ENCODE measurements at places on chromosomes 11 and 22. TPM values are rescaled to one million over a fixed set of nuclear protein-coding genes. Genes with fewer than 3 reads are reported as not detected.

- DNase-seq = no peak
Measured at GRCh38 chr11:65855927-65856363, 2.0 kb downstream of the CFL1 start.

GRCh38 chr11:90246468-90246867 lies 23.6 kb upstream of the CHORDC1 start:
- DNase-seq = no peak

- DNase-seq = peak; percentile 48
Measured at GRCh38 chr11:6365659-6366058, 24.6 kb upstream of the SMPD1 start.

DNA sequence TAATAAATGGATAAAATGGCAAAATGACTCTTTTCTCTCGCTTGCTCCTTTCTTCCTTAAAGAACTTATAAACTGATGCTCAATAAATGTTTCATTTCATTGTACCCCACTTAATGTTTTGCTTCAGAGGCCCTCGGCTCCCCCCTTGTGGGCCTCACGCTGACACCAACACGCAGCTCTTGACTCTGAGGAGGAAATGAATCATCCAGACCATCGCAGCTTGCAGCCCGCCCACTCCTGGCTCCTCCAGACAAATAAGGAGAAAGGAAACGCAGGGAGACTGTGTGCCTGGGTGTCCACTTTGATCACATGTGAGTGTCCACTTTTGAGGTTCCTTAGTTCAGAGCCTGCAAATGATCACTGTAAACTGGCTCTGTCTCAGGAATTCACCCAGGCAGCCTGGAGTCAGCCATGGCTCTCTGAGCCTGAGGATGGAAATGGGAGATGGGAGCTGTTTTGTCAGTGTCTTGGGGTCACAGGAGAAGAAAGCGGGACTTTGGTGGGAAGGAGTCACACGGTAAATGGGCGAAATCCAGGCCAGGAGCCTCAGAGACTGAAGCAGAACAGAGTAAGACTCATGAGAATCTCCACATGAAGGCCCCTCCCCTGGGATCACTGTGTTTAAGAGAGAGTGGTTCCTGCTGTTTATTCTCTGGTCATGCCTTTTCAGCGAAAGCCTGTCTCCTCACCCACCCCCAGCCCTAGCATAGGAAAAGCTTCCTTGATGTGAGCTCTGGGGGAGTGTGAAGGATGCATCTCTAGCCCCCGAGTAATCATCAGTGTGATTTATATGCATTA lies 96.5 kb downstream of the CWC15 start:
- peak; percentile 94 for DNase-seq

DNA sequence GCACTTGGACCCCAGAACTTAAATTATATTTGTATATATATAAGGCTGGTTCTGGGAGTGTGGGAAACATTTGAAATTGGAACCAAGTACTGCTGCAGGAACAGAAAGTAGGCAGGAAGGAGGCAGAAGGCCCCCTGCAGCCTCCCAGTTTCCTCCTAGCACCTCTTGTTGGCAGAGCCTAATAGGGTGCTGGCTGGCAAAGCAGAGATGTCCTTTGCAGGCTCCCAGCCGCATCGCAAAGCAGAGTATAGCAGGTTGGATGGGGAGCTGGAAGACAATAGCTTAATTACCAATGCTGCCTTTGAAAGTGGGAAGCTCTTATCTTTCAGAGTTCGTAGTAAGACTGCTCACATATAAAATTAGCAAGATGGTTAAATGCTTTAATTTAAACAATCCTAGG lies 370.8 kb upstream of the C11orf87 start:
- DNase-seq = no peak

DNA sequence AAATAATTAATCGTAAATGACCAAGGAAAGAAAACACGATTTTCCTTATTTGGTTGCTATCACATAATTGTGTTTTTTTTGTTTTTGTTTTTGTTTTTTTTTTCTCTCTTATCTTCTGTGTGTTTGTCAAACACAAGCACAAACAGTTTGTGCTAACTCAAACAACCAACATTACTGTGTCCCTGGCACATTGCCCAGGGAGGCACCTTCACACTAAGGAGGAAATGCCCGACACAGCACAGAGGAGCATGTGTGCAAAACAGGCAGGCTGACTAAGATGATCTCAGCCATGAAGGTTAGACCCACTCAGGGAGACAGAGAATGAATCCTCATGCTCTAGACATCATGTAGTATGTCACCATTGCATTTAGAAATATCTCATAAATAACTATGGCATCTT lies 130.1 kb downstream of the SOX6 start:
- DNase-seq = peak; percentile 83

- DNase-seq = no peak
Measured at GRCh38 chr11:66850588-66851238, 6.2 kb upstream of the LRFN4 start.

DNA sequence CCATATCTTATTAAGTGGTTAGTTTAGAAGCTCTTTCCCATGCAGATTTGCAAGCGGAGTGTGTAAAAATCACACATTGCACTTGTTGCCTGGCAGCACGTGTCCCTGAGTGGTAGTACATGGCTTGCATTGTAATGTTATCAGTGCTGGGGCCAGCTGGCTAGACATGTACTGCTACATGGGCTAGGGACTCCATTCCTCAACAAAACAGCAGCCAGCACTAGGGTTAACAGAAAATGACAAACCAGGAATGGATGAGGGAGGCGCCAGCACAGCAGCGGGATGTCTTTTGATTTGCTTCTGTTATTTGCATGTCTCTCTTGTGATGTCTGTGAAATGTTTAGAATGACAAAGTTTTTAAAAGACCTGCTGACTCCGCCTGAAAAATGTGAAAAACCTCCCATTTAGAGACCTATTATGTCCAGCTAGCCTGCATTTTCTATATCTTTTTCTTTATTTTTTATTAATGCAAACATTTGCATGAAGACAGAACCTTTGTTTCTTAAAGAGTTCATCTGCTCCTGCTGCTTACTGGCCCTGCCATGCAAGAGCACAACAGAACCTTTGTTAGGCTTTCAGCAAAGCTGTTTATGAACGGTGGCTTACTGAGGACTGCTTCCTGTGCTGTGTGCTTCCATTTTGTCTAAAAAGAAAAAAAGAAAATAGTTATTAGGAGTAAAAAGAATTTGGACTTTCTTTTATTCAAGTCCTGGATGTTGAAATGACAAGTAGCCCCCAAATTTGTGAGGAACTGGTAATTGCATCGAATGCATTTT lies 40.7 kb downstream of the CSTPP1 start:
- no peak for DNase-seq

GRCh38 chr11:44519989-44520737 lies 45.3 kb upstream of the CD82 start:
- no peak for DNase-seq

GRCh38 chr11:96664110-96664509 lies 274.3 kb downstream of the JRKL start:
- DNase-seq = no peak

DNA sequence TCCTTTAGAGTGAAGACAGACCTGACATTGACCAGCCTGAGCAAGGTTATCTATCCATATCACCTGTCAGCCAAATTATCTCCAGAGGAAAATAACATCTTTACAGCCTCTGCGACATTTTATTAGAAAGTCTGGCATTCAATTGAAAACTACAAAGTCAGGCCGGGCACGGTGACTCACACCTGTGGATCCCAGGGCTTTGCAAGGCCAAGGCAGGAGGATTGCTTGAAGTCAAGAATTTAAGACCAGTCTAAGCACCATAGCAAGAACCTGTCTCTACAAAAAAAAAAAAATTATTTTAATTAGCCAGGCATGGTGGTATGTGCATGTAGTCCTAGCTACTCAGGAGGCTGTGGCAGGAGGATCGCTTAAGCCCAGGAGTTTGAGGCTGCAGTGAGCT lies 141.6 kb downstream of the RCN1 start:
- DNase-seq = no peak

- no peak for DNase-seq
Measured at GRCh38 chr22:33221568-33221967, 163.4 kb upstream of the SYN3 start.

DNA sequence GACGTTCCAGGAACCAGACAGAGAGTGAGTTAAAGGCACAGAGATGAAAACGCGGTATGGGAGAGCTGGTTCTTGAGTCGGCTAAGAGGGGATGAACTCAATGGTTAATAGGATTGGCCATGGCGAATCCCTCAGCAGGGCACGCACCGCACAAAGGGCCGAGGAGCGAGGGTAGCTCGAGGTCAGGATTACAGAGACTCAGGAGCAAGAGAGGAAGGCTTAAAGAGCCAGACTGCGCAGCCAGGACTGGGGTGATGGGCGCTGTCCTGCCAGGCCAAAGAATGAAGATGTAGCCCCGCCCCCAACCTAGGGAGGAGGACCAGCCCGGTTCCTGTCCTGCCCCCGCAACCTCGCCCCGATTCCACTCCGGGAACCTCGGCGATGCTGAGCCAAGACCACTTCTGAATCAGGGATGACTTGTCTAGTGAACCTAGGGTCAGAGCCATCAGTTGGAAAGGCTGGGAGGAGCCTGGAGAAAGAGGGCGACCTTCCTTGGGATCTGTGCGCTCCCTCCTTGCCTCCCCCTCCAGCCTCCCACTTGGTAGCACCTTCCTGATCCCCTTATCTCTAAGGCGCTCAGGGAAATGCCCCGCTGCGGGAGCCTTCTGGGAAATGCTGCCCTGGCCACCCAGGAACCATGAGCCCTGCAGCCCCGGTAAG lies at the start of gene PLEKHB1:
PLEKHB1 (plus strand) TSS at position 610 of the 660 bp plus-strand sequence; CDS start at position 638, 28 bp downstream.
- no peak for DNase-seq

DNA sequence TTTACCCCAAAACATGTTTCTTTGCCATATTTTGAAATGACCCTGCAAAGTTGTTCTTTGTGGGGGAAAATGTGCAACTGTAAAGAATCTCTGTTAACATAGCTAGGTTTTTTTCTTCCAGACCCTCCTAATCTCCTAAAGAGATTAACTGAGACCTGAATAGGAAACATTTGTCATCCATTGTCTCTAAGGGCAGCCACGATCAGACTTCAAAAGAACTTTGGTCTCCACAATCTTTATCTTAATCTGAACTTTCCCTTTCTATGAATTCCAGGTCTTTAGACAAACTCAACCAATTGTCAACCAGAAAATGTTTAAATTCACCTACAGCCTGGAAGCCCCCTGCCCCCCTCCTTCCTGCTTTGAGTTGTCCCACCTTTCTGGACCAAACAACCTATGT lies 4.6 kb upstream of the LGALS12 start:
- DNase-seq = no peak

DNA sequence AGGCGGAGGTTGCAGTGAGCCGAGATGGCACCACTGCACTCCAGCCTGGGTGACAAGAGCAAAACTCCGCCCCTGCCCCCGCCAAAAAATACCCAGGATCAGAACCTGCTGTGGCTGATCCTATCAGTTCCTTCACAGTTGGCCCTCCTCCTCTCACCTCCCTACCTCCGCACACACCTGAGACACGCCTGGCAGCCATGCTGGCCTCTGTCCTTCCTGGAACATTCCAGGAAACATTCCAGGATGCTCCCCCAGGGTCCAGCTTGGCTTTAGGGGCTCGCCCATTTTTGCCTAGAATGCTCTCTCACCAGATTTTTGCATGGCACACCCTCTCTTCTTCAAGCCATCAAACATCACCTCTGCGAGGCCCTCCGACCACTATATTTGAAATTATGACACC lies 2.1 kb downstream of the RAPSN start:
- DNase-seq = no peak

GRCh38 chr11:122775675-122776271 lies 62.5 kb upstream of the CRTAM start:
- no peak for DNase-seq

DNA sequence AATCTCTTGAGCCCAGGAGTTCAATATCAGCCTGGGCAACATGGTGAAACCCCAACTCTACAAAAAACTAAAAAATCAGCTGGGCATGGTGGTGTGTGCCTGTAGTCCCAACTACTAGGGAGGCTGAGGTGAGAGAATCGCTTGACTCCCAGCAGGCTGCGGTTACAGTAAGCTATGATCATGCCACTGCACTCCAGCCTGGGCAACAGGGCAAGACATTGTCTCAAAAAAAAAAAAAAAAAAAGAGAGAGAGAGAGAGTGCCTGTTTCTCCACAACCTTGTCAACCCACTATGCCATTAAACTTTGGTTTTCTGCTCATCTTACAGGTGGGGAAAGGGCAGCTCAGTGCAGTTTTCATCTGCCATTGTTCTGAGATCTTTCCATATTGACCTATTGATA lies 5.1 kb downstream of the FOLR3 start:
- peak; percentile 20 for DNase-seq

- no peak for DNase-seq
Measured at GRCh38 chr11:92510591-92510990, 286.0 kb downstream of the FAT3 start.

DNA sequence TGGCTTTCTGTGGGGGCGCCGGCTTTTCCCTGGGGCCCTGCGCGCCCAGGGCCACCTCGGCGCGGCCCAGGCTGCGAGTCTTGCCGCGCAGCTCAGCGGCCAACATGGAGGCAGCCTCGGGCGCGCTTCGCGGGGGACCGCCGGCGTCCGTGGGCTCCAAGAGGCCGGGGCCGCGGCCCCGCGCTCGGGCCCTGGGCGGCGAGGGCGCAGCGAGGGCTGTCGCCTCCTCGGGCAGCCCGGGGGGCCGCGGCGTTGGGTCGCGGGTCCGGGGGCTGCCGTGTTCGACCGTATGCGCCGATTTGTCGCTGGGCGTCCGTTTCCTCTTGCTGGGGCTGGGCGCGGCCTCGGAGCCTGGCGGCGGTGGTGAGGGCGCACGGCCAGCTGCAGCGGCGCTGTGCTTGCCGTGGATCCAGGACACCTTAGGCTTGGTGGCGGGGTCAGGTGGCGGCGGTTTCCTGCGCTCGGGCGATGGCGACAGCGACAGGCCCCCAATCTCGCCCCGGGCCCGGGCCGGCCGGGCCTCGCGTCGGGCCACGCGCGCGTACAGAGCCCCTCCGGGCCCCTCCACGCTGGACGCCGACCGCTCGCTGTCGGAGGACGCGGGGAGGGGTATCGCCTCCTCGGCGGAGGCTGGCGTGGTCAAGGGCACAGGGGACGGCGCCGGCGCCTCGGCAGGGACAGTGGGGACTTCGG lies 11.9 kb downstream of the SCARF2 start:
- no peak for DNase-seq

GRCh38 chr11:117818041-117818873 lies 6.3 kb downstream of the FXYD2 start:
- DNase-seq = peak; percentile 93

The SHISA8 gene
- total RNA-seq = not detected

The MRE11 gene
- total RNA-seq = 17.1 TPM

The DCHS1 gene
- under 0.01 TPM for total RNA-seq

The OR51E2 gene
- not detected for total RNA-seq

The GGT5 gene
- total RNA-seq = 0.10 TPM

The DDI1 gene
- total RNA-seq = not detected

The SLC25A1 gene
- total RNA-seq = 175 TPM

The SSTR3 gene
- not detected for total RNA-seq

The RAB38 gene
- total RNA-seq = 12.3 TPM

The TSPO gene
- 827 TPM for total RNA-seq

The KRTAP5-10 gene
- total RNA-seq = not detected
